ENCODE measurements at places on chromosomes 13 and 19.

GRCh38 chr13:107339209-107339608 lies 771.3 kb upstream of the ARGLU1 start:
- DNase-seq = no peak

GRCh38 chr13:30577401-30577852 lies 40.3 kb upstream of the USPL1 start:
- DNase-seq = peak; percentile 54

DNA sequence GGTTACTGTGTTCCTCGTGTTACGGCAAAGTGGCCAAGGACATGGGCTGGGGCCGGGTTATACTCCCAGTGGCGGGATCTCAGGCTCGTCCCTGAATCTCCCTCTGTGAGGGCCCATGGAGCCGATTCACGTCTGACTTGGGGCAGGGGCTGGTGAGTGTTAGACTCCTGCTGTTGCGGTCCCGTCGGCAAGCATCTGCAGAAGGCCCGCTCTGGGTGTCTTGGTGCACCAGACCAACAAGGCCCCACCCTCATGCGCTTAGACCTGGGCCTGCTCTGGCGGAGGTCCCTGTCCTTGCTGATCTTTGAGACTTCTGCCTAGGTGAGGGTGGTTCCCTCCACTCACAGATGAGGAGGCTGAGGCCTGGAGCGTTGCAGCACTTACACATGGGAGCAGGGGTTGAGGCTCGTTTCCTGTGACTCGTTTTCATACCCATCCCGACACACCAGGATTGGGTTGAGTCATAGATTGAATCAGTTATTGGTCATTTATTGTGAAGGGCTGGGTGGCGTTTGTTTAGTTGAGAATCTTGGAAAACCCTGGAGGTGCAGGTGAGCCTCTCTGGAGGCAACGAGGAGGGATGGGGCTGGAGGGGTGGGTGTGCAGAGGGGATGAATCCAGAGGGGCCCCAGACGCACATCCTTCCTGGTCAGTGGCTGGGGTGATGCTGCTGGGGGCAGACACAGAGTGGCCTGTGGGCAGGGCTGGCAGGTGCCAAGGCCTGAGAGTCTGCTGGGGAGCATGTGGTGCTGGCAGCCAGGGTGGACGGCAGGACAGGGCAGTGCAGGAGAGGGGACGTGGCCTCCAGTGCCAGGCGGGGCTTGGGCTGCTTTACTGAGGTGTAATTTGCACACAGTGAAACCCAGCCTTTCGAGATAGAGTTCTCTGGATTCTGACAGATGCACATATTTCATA lies 4.6 kb downstream of the EPN1 start:
- no peak for DNase-seq

- no peak for DNase-seq
Observed at GRCh38 chr19:38061294-38061693, 154.3 kb downstream of the SIPA1L3 start.

GRCh38 chr13:33426131-33426530 lies 140.6 kb upstream of the STARD13 start:
- DNase-seq = no peak

- DNase-seq = no peak
Observed at GRCh38 chr13:26914624-26915023, 154.0 kb upstream of the GPR12 start.

GRCh38 chr13:43864921-43865320 lies 14.6 kb downstream of the CCDC122 start:
- no peak for DNase-seq

- DNase-seq = no peak
Observed at GRCh38 chr13:114089341-114089740, 43.1 kb downstream of the RASA3 start.

GRCh38 chr13:43294412-43294811 lies 271.0 kb downstream of the DNAJC15 start:
- DNase-seq = no peak

DNA sequence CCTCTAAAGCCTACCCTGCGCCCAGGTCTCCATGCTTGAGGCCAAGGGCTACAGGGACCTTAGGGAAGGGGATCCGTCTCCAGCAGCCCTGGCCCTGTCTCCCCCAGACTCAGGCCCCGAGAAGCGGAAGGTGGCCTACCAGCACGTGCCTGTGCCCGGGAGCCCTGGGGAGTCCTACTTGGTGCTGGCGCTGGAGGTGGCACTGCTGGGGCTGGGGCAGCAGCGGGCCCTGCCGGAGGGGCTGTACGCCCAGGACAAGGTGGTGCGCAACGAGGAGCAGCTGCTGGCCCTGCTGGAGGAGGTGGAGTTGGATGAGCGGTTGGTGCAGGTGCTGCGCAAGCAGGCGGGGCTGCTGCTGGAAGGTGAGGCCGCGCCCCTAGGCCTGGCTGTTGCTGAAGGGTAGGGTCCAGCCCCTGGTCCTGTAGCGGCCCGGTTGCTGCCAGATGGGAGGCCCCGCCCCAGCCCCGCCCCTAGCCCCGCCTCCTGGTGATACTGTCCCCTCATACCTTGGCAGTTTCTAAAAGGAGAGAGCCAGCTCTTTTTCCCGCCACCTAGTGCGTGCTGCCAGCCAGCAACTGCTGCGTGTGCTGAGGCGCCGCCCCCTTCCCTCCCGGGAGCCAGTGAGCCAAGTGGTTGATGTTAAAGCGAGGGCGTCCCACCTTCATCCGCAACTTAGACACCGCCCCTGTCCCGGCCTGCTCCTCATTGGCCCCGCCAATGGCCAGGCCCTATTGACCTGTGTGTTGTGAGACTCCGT lies 22.6 kb downstream of the ZSWIM4 start:
- peak; percentile 23 for DNase-seq

DNA sequence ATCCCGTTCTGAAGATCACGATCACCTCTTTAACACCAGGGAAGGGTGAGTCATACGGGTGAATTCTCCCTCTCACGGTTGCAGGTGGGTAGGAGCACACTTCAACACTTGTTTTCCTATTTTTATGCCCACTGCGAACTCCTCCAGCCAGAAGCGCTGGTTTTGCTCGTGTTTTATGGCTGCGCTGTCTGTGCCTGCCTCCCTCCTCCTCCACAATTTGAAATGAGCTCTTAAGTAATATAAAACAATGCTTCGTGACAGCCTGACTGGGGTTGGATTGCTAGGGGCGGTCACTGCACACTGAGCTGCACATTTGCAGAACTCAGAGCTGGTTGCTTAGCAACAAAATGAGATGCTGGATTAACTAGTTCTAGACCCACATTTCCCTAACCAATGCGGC lies 12.9 kb downstream of the CCDC70 start:
- no peak for DNase-seq

- DNase-seq = no peak
Observed at GRCh38 chr19:12670159-12670928, 3.7 kb downstream of the WDR83 start.

DNA sequence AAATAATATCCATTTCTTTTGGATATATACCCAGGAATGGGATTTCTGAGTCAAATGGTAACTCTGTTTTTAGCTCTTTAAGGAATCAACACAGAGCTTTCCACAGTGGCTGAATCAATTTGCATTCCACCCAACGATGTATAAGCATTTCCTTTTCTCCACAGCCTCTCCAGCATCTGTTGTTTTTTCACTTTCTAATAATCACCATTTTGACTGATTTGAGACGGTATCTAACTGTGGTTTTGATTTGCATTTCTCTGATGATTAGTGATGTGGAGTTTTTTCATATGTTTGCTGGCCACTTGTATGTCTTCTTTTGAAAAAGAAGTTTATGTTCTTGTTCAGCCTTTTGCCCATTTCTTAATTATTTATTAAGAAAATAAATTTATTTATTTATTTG lies 352.2 kb upstream of the OBI1 start:
- no peak for DNase-seq
